ENCODE measurements at places on chromosomes 3 and 15.

DNA sequence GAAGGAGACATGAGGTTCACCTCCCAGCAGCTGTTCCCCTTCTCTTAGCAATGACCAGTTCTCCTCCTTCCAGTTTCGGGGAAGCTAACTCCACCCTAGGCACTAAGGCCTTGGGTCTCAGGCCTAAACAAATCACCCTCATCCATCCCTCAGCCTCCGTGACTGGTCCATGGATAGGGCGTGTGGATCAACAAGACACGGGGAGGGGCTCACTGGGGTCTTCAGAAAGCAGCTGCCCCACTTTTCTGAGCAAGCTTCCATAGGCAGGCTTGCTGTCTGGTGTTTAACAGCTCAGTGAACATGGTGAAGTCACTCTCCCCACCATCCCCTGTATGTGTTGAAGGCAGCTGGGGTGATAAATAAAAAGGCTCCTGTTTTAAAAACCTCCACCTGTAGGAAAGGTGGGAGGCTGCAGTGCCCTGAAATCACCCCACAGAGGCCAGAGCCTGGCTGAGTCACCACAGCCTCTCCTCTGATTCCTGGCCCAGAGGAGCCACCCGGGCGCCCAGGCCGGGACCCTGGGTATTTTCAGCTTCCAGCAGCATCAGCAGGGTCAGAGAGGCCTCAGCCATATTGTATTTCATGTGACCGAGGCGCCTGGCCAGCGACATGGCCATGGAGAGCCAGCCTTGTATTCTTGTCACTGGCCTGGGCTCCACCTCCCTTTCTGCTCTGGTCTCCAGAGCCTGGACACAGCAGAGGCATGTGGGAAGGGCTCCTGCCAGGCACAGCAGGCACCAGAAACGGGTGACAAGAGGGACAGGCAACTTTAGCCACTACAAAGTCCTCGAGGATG is 60.3 kb upstream of the HERC1 start:
- no peak for DNase-seq

DNA sequence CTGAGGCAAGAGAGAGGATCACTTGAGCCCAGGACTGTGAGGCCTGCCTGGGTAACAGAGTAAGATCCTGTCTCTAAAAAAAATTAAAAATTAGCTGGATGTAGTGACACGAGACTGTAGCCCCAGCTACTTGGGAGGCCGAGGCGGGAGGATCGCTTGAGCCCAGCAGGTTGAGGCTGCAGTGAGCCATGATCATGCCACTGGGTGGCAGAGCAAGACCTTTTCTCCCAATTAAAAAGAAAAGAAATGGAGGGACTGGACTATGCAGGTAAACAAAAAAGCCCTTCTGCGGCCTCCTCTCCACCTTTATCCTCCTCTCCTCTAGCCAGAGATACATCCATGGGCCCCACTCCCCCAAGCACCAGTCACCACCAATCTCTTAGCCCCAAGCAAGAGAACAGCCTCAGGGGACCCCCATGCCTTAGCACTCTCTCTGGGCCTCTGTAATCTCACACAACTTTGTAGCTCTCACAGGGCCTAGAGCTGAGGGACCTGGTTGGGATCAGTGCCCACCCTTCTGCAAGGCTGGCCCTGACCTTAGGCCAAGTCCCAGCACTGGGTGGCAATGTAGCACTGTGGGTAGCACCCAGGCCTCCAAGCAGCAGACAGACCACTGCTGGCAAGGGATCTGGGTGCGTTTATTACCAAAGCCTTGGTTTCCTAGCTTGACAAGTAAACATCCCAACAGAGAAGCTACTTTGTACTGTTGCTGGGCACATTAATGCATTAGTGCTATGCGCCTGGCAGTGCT is 43.4 kb downstream of the FAM174B start:
- no peak for DNase-seq

- DNase-seq, result no peak
Observed at GRCh38 chr3:60325610-60326170, 925.6 kb downstream of the FHIT start.

GRCh38 chr15:80849308-80849707 is 70.1 kb downstream of the CEMIP start:
- no peak for DNase-seq

GRCh38 chr3:109021556-109021955 is 67.9 kb upstream of the GUCA1C start:
- DNase-seq, result no peak

DNA sequence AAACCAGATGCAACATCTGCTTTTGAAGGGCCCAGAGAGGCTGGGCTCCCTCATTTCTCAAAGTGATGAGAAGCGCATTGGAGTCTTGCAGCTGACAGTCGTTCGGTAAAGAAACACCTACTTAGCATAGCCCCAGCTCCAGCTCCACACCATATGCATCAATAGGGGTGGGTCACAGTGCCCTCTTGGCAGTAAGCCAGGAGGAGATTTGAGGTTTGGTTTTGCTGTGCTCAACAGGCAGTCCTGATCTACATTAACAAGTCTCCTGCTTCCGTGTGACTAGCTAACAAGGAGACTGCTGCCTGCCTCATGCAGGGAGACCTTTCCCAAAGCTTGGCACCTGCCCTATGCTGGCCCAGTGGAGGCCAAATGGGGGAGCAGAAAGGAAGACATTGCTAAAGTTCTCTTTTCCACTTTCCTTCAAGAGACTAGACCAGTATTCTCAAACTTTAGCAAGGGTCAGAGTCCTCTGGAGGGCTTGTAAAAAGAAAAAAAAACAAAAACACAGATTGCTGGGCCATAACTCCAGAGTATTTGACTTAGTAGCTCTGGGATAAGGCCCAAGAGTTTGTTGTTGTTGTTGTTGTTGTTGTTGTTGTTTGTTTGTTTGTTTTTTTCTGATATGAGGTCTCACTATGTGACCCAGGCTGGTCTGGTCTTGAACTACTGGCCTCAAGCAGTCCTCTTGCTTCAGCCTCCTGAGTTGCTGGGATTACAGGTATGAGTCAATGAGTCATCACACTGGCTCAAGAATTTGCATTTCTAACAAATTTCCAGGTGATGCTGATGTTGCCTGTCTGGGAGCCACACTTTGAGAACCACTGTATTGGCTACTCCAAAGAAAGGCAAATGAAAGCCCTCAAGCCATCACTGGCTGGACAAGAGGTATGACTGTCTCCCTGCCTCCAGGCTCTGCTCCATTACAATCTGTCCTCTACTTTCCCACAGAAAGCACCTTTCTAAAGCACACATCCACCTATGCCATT is 294.9 kb downstream of the RORA start:
- no peak for DNase-seq

DNA sequence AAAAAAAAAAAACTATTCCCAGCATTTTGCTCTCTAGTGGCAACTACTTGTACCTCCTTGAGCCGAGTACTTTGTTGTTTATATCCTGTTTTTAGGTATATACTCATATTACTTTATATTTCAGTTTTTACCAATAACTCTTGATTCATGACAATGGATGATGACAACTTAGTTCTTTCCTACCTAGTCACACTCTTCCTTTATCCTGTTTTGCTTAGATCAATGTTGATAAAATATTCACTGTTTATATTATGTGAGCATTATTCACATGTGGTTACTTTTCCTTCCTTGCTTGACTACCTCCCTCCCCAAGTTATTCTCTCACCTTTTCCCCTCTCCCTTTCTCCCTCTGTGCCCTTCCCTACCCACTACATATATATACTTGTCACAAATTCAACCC is 53.7 kb downstream of the NKIRAS1 start:
- no peak for DNase-seq

GRCh38 chr3:141082064-141082463 is 30.9 kb downstream of the SPSB4 start:
- DNase-seq, result no peak

GRCh38 chr3:152595975-152596821 is 238.7 kb upstream of the P2RY1 start:
- DNase-seq, result no peak

- DNase-seq, result no peak
Observed at GRCh38 chr15:62887113-62887570, 155.4 kb upstream of the TPM1 start.

GRCh38 chr3:52333869-52334557 is 17.9 kb downstream of the DNAH1 start:
- DNase-seq, result no peak

- peak; percentile 16 for DNase-seq
Observed at GRCh38 chr3:13708301-13708700, 159.4 kb downstream of the FBLN2 start.

DNA sequence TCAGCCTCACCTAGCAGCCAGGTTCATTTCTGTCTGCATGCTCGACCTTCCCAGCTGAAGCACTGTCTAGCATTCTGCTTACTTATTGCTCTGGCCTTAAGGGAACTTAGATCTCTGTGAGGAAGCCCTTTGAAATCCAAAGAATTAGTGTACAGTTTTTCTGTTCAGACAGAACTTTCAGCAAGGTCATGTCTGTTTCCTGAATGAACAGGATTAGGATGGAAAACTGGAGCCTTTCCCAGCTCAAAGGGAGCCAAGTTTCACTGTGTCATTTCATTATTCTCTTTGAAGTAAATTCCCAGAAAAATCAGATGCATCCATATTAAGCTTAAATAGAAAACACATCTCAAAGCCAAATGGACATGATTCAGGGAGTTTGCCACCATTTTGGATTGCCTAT is 457.3 kb upstream of the KCNMB2 start:
- DNase-seq, result no peak

DNA sequence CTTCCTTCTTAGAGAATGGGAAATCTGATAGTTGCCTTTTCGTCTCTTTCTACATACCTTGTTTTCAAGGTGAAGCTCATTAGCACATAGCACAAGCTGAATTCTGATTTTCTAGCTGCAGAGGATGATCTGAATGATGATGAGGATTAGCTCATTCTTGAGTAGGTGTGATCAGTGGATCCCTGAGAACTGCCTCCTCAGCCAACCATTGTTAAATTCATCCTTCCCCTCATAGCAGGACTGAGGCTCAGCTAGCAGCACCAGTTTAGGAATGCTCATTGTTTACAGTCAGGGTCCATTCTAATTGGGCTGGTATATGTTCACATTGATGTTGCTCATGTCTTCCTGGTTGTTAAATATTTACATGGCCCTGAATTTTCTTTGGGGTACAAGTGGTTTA is 299.9 kb upstream of the MME start:
- no peak for DNase-seq

- no peak for DNase-seq
Observed at GRCh38 chr3:153927107-153927506, 194.1 kb upstream of the ARHGEF26 start.

DNA sequence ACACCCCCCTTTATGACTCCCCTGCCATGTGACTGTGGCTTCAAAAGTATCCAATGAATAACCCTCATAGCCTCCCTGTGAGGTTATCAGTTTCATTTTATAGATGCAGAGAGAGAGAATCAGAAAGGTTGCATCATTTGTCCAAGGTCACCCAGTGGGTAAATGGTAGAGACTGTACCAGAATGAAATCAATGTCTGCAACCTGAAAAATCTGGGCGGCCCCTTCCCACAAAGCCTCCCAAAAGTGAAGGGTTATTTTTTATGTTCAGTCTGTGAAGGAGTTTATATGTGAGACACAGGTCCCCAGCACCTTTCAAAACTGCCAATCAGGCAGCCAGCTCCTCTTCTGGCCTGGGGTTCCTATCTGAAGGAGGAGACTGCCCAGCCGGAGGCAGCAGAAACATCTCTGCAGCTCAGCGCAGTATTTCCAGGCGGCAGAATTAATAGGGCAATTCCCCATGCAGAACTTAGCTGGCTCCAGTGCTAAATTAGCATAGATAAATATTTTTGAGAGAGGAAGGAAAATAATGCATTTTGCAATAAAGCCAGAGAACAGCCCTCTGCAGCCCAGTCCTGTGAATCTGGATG is 130.8 kb upstream of the PRR20G start:
- DNase-seq, result no peak

GRCh38 chr15:26772154-26773066 is at the start of gene GABRB3:
TSS of gene GABRB3 (minus strand) at chr15:26773066.
- no peak for DNase-seq

DNA sequence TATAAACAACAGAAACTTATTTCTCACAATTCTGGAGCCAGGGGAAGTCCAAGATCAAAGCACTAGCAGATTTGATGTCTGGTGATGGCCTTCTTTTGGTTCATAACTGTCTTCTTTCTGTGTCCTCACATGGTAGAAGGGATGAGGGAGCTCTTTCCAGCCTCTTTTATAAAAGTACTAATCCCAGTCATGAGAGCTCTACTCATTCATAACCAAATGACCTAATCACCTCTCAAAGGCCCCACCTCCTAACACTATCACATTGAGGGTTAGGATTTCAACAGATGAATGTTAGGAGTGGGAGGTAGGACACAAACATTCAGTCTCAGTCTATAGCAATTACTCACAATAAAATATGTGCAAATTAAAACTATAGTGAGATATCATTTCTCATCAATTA is 50.1 kb upstream of the UBE2E2 start:
- no peak for DNase-seq

DNA sequence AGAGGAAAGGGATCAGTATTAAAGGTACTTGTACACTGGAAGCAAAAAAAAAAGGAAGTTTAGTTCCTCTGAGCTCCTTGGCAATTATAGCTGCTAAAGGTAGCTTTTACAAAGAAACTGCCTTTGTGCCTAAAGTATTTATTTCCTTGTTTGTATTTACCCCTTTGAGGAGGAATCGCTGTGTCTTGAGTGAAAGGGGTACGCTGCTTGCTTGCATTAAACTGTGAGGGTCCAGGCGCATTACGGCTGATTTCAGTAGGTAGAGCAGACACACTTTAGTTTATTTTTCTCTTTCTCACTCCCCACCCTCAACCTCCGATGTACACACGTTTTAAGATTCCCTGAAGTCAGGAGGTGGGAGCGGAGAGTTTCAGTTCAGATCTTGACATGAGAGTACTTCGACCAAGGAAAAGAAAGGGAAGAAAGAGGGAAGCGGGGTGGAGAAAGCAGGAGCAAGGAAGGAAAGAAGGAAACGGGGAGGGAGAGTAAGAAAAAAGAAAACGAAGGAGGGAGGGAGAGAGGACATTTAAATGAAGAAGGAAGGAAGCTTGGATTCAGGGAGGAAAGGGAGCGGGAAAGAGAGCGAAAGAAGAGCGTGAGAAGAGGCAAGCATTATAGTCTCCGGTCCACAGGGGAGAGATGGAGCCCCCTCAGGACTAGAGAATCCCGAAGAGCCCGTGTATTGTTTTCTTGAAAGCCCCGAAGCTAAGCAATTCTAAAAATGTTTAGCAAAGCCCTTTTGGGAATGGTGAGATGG is 1.2 kb upstream of the MME start:
- DNase-seq, result no peak

DNA sequence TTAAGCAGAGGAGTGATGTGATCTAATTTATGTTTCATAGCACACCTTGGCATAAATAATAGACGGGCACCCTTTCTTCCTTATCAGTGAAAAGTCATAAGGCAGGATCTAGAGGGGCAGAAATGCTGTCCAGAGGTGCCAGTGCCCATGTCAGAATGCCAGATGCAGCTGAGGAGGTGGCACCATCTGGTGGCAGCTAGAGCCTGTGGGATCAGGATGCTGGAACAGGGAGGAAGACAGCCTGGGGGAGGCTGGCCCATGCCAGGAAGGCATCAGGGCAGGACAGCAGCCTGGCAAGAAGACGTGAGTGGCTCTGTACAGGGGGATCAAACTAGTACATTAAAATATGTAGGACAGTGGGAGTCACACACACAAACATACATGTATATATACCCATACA is 16.5 kb downstream of the MYH15 start:
- no peak for DNase-seq

DNA sequence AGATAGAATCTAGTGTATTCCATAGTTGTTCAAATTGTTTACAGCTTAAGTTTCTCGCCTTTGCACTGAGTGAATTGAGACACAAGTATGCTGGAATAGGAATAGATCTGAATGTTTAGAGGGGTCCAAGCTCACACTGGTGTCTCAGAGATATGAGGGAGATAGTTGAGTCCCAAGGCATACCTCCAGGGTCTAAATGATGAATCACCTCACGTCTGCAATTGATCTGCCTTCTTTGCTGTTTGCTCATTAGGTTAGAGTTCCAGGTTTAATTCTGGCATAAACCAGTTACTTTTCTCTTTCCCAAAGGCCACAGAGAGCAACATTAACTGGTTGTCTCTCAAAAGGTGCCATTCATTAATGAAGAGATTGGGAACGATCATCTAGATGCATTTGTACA is 106.3 kb upstream of the MME start:
- no peak for DNase-seq

Data from CD8-positive, alpha-beta memory T cell (primary cell).